ENCODE measurements at places on chromosomes 12 and 14. TPM values are rescaled to one million over a fixed set of nuclear protein-coding genes. Genes with fewer than 3 reads are reported as not detected.

- DNase-seq: no peak
Observed at GRCh38 chr14:96863327-96863985, 66.3 kb downstream of the VRK1 start.

GRCh38 chr12:22121224-22121623, 75.2 kb downstream of the CMAS start:
- peak; percentile 28 for DNase-seq

GRCh38 chr14:90661866-90662265, 154.4 kb downstream of the TTC7B start:
- no peak for DNase-seq

DNA sequence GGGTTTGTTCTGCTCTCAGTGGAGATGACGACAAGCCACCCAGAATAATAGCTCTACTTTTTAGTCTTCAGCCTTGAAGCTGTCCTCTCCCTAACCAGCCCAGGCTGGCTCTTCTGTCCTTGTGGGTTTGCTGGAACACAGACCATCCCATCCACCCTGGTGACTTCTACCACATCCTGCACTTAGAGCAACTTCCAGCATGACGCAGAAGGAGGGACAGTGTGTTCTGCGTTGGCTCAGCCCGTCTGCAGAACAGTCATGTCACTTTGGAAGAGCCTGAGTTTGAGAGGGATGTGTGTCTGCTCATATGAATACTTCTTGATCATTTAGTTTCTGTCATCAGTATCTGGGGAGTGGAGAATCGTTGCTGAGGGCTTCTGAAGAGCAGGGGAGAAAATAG, 198.0 kb downstream of the CACNA1C start:
- no peak for DNase-seq

BRMS1L gene
- 9.4 TPM for total RNA-seq

DNA sequence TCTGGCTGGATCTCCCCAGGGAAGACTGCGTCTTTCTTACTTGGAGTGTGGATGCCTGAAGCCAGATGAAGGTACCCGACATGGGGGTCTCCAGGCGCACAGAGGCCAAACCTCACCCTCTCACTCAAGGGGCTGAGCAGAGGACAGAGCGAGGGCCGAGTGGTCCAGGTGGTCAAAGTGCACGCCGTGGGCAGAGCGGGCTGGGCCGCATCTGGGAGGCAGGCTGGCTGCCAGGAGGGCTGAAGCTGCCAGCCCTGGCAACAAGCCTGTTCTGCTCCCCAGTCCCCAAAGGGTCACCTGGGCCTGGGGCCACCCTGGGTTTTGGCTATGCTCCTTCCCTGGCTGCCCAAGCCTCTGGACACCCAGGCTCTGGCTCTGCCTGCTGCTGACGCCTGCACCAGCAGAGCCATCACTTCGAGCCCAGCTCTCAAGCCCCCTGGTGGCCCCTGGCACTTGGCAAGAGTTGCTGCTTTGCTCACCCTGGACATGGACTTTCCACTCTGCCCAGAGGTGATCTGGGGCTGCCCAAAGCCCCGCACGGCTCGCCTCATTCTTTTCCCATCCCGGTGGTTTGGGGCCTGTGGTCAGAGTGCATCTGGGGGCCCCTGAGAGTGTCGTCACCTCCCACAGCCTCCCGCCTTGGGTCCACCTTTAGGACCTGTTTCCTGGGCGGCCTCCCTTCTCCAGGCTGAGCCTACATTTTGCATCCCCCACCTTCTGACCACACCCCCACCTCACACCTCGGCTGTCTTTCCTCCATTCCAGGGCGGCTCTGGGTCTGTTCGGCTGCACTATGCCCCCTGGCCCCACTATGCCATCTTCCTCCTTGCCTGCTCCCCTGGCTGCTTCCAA, 2.8 kb downstream of the ADSS1 start:
- no peak for DNase-seq

GRCh38 chr12:105888696-105889095, 250.1 kb downstream of the NUAK1 start:
- no peak for DNase-seq

RIMBP2 gene
- 5.9 TPM for total RNA-seq

GRCh38 chr14:74848768-74849167, 27.2 kb downstream of the PROX2 start:
- DNase-seq: no peak

DNA sequence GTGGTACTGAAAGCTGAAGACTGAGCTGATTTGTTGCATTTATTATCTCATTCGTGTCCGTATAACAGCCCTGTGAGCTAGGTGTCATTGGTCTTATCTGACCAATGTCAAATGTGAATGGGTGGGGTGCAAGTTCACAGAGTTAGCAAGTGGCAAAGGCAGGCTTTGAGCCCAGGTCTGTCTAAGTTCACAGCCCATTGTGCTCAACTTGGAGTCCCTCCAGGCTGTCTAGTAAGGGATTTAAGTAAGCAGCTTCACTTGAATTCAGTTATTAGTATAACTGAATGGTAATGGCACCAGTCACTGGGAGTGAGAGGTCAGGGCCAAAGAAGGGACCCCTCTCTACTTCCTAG, 8.5 kb downstream of the C1S start:
- DNase-seq: no peak

MORN3 gene
- 0.35 TPM for total RNA-seq

- no peak for DNase-seq
Observed at GRCh38 chr14:35861204-35861868, 35.2 kb downstream of the BRMS1L start.

DNA sequence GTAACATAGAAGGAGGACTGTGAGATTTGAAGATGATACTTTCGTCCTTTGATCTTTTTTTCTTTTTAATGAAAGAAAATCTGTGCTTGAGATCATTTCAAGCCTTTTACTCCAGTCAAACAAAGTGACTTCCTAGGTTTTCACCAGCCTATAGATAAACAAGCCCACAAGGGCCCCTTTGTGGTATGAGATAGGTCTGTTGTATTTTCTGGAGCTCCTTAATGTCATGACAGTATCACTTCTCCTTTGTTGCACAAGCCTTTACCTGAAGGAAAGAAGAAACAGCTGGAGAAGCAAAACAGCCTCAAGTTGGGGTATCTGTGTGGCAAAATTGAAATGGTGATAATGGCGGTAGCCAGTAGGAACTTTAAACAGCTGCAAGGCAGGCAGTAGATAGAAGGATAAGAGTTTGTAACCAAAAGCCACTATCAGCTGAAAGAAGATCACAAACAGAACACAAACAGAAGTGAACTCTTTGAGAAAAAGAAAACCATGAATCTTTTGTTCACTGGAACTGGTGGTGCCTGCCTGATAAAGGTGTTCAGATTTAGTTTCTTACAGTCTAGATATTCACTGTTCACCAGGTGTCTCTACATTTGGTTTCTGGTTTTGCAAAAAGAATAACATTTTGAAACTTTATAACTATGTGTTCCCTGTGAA, 96.8 kb downstream of the LGR5 start:
- DNase-seq: no peak

P2RX7 gene
- total RNA-seq: 1.4 TPM

KLHDC1 gene
- 1.8 TPM for total RNA-seq

- DNase-seq: no peak
Observed at GRCh38 chr12:22935090-22935489, 310.1 kb downstream of the ETNK1 start.

BATF gene
- total RNA-seq: 3.0 TPM

DNA sequence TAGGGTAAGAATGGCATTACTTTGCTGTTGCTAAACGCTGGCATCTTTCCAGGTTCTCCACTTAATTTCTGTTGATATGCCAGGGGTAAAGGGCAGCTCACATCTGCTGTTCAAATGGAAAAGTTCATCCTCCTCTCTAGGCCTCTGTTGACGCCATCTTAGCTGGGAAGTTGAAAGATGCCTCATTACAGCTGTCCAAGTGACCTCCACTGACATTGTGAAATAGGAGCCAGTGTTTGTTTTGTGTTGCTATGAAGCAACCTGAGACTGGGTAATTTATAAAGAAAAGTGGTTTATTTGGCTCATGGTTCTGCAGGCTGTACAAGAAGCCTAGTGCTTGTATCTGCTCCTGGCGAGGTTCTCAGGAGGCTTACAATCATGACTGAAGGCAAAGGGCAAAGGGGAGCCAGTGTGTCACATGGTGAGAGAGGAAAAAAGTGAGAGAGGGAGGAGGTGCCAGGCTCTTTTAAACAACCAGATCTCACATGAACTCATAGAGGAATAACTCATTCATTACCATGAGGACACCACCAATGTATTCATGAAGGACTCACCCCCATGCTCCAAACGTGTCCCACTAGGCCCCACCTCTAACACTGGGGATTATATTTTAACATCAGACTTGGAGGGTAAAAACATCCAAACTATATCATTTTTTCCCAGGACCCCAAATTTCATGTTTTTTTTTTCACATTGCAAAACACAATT, 3.2 kb upstream of the ADAM21 start:
- no peak for DNase-seq

TSHR gene
- 0.60 TPM for total RNA-seq

TXNRD1 gene
- total RNA-seq: 77.5 TPM

NFE2 gene
- total RNA-seq: 0.31 TPM

- no peak for DNase-seq
Observed at GRCh38 chr14:99519931-99520421, 38.8 kb downstream of the CCNK start.

DNA sequence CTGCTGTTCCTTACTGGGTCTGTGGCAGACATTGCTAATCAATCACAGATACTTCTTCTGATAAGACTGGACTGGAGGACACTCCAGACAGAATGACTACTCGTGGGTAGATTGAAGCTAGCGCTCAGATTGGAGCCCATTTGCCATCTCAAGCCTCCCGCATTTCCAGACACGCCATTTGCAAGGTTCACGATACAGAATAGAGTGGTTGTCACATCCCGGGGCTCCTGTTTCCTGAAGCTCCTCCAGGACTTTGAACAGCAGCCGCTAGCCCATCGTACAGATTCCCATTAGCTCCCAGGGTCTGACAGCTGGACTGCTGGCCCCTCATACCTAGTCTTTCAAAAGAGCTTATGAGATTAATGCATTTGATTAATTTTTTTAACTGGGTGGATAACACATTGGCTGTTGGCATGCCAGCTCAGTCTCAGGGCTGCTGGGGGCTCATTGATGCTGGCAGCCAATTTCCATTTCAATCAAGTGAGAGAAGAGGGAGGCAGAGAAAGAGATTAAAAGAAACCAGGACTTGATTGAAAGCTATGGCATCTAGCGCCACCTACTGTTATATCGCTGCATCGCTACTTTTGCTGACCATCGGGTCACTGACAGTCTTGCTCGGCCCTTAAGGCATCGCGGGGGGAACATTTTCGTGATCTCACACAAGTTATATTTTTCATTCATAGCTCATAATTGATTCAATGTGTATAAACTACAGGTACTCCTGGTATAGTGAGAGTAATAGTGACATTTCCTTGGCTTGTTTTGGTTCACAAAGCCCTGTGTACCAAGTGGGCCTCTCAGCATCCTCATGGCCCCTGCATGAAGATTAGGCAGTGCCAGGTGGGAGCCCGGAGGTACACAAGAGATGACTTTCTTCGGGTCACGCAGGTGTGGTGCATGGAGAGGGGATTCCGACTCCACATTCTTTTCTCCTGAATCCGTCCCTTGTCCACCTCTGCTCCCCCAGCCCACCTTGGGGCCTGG, 78.6 kb downstream of the CCDC60 start:
- no peak for DNase-seq

ETNK1 gene
- 115 TPM for total RNA-seq

DNA sequence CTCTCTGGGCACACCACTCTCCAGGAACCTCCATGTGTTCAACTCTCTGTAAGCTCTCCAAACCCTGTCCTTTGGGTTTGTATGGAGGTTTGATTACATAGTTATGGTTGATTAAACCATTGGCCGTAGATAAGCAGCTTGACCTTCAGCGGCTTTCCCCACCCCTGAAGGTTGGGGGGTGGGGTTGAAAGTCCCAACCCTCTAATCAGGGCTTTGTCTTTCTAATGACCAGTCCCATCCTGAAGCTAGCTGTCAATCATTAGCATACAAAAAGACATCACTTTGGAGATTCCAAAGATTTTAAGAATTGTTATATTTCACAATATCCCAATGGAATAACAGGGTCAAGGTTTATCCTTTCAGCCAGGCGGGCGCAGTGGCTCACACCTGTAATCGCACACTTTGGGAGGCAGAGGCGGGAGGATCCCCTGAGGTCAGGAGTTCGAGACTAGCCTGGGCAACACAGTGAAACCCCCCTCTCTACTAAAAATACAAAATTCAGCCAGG, 8.4 kb downstream of the FAM186A start:
- DNase-seq: no peak

COA8 gene
- total RNA-seq: 29.3 TPM

DNA sequence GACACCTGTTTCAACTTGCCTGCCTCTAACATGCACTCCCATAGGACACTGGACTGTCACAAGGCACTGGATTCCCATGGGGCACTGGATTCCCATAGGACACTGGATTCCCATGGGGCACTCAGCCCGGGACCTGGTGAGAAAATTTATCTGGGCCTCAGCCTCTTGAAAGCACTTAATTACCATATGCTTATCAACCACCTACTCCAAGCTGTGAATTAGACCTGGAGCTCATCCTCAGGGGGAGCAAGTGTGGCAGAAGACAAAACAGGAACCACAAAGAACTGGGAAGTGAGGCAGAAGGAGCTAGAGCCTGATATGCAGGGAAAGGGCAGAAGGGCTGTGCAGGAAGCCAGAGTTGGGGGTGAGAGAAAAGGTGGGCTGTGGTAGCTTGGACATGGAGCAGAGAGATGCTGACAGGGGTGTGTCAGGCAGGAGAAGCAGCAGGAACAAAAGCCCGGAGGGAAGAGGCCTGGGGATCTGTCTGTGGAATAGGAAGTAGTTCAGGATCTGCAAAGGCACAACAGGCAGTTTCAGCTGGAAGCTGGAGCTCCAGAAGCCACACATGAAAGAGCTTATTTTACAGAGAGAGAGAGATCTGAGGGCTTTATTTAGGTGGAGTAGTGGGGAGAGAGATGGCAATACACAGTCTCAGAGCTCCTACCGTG, 3.1 kb downstream of the KRT82 start:
- no peak for DNase-seq

LRRC9 gene
- total RNA-seq: not detected

Data from mucosa of descending colon (tissue), 3 donors.